ENCODE measurements at places on chromosomes 13 and 19. TPM values are rescaled to one million over a fixed set of nuclear protein-coding genes. Genes with fewer than 3 reads are reported as not detected.

Gene NCR1
- polyA plus RNA-seq, result 0.26 TPM

Gene OR4F17
- not detected for polyA plus RNA-seq

DNA sequence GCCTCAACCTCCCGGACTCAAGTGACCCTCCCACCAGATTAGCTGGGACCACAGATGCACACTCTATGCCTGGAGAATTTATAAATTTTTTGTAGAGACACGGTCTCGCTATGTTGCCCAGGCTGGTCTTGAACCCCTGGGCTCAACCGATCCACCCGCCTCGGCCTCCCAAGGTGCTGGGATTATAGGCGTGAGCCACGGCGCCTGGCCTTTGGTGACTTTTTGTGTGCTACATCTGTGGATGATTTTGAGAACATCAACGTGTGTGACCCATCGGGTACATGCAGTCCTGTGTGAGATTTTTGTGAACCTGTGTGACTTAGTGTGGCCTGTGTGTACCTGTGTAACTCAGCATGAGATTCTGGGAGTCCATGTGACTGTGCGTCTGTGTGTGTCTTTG lies 8.5 kb upstream of the NFIX start:
- no peak for DNase-seq

- DNase-seq, result no peak
Measured at GRCh38 chr13:32728327-32728726, 142.1 kb downstream of the PDS5B start.

GRCh38 chr19:19106056-19106551 lies 32.2 kb downstream of the TMEM161A start:
- no peak for DNase-seq

- no peak for DNase-seq
Measured at GRCh38 chr13:42109957-42110356, 61.5 kb downstream of the DGKH start.

DNA sequence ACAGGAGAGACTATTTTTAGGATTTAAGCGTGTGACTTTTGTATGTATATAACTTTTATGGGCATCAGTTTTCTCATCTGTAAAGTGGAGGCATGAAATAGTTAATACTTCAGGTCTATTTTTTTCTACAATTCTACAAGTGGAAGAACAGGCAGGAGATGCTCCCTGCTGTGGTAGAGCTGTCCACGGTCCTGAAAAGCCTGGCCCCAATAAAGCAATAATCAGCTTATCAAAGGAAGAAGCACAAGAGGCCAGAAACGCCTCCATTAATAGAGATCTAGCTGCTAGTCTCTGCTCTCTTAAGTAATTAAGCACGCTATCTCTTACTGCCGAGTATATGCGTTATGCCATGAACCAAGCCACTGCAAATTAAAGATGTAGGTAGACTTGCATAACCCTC lies 28.0 kb upstream of the WASF3 start:
- DNase-seq, result peak; percentile 74

Data from renal pelvis (tissue), 12 donors.